ENCODE measurements at places on chromosomes 3 and 15.
A peak's percentile ranks its signal among the peaks of the same experiment; 100 is the strongest.

GRCh38 chr3:140148824-140149390, 213.9 kb downstream of the CLSTN2 start:
- DNase-seq: no peak

DNA sequence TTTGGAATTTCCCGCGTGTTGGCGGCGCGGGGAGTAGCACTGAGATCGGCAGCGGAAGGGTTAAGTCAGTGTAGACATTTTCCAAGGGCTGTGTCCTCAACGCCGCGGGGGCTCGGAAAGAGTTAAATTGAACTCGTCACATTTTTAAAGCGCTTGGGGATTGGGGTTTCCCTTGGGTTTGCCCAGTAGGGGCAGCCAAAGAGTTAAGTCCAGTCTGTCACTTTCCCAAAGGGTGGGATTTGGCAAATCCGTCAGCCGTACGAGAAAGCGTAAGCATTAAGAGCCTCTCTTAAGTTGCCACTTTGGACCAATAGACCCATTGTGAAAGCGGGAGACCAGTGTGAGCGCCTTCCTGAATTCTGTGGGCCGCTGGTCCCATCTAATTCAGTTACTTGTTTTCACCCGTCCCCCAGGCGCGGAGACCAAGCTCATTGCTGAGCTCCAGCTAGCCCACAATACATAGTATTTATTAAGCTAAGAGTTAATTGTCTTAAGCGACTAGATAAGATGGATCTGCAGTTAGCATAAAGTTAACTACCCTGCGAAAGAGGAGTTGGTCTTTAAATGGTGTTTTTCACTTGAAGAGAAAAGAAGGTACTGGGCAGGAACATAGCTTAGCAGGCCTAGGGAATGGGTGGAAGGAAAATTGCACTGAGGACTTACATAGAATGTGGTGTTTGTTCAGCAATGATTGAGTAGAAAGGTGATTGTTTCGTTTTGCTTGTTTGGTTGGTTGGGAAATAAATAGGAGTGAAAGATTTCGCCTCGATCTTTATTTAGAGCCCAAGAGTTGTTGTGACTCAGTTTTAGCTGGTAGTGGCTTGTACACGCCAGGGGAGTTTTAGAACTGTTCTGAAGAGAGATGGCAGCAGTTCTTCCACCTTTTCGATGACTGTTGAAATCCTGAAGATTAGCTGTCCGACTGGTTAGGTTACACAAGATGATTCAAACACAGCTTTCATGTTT, 932 bp downstream of the ARL8B start:
- DNase-seq: peak; percentile 41

GRCh38 chr3:18378218-18378617, 46.9 kb downstream of the SATB1 start:
- no peak for DNase-seq

DNA sequence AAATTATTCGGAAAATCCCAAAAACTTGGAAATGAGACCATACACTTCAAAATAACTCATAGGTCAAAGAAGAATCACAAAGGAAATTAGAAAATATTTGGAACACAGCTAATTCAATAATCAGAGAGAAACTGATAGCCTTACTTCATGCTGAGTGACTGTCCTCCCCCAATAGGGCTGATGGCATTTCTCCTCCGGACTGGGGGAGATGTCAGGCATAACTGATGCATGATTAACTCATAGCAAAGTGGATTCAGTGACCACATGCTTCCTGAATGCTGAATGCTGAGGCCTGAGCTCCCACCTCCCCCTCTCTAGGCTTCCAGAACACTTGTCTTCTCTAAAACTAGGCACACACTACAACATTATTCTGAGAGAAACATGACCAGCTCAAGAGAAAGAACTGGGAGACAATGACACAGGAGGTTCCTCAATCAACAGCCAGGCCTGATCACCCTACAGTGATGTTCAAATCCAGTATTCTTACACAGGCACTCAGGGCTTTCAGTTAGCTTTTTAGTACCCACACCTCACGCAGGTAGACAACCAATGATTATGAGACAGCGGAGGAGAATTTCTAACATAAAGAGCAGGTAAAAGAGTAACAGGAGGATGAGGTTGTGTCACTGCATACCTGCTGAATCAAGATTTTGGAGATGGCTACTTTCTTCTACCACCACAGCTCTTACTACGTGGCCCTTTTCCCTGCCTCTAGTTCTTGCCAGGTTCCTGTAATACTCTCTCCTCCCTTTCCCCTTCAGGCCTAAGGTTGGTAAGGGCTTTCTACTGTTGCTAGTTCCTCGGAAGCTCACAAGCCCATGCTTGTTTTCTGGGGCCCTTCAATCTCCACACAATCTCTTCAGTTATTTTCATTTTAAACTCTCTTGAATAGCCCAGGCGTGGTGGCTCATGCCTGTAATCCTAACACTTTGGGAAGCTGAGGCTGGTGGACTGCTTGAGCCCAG, 96.1 kb downstream of the FMN1 start:
- DNase-seq: no peak

GRCh38 chr15:29788433-29789034, 33.7 kb downstream of the TJP1 start:
- DNase-seq: no peak

DNA sequence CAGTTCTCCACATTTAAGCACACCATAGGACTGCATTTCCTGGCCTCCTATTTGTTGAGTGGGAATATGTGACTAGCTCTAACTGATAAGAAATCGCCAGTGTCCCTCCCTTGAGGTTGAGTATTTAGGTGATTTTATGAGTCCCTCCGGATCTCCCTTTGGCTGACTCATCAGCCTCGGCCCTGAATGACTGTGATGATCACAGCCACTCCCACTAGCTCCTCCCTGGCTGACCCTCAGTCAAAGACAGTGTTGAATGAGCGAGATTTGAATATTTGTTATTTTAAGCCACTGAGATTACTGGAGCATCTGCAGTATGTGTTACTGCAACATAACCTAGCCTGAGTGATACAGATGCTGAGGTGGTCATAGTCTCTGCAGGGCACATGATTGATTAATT, 515.3 kb downstream of the EPHB1 start:
- DNase-seq: no peak

GRCh38 chr3:113276751-113277080, 65.4 kb downstream of the BOC start:
- no peak for DNase-seq

DNA sequence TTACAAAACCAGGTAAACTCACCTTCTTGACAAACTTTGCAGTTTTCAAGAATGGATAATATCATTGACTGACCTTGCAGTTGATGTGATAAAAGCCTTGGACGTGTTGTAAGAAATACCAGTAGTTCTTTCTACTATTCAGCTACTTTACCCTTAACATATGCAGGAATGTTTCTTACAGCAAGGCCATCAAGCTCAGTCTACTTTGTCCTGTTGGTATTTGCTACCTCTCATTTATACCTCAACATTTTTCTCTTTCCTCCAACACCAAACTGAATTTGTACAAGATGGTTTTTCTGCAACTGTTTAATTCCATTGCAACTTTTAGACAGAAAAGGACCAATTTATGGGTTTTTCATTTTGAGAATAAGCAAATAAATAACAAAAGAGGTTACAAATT, 147.4 kb upstream of the BCHE start:
- DNase-seq: no peak

GRCh38 chr15:77001966-77002365, 7.0 kb downstream of the PSTPIP1 start:
- no peak for DNase-seq

GRCh38 chr3:46538803-46539442, 27.2 kb downstream of the LRRC2 start:
- peak; percentile 92 for DNase-seq

DNA sequence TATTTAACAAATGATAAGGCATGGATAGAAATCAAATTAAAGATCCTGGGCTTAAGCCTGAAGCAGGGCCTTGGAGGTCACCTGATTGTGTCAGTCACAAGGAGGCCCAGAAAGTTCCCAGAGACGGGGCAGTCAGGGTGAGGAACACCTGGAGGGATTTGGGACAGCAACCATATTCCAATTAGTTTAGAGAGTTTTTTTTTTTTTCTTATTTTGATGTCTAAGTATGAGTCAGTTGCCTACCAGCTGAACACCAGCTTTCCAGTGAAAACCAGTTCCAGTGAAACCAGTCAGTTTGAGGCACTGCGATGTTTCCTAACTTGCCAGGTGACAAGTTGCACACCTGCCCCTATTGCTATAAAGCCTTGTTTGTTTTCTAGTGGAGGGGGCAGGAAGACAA, 350.7 kb upstream of the AZI2 start:
- no peak for DNase-seq

DNA sequence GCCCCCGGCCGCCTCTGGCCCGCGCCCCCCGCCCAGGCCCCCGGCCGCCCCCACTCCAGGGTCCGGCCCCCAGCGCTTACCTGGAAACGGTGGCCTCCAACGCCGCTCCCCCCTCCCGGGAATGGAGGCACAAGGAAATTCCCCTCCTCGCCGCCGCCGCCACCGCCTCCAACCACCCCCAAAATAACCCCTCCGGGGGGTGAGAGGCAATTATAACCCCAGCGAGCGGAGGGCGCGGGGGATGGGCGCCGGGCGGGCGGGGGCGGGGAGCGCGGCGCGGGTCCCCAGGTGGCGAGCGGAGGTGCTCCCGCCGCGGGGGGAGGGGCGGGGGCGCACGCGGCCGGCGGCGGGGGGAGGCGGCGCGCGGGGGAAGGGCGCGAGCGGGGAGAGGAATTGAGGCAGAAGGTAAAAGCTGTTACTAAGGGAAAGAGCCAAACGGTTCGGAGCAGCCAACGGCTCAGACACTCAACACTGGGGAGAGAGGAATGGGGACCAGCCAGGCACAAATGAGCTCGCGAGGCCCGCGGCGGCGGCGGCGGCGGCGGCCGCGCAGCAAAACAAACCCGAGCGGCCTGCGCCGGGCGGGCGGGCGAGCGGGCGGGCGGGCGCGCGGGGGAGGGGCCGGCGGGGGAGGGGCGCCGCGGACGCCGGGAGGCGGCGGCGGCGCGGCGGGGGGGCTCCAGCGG, at the start of gene TBL1XR1:
TBL1XR1 (minus strand) TSS at position 442 of the 686 bp plus-strand sequence. CDS start 132,505 bp downstream, outside the sequence.
- peak; percentile 92 for DNase-seq

GRCh38 chr3:123552095-123552714, 32.6 kb downstream of the HACD2 start:
- peak; percentile 10 for DNase-seq

GRCh38 chr3:89239774-89240173, 132.4 kb downstream of the EPHA3 start:
- no peak for DNase-seq

GRCh38 chr3:69972672-69973071, 26.9 kb upstream of the SAMMSON start:
- no peak for DNase-seq

- no peak for DNase-seq
Observed at GRCh38 chr3:81500039-81500438, 261.4 kb downstream of the GBE1 start.

- DNase-seq: no peak
Observed at GRCh38 chr3:46395210-46395661, 11.6 kb downstream of the CCR5AS start.

- no peak for DNase-seq
Observed at GRCh38 chr3:150428562-150428961, 20.5 kb downstream of the TSC22D2 start.

DNA sequence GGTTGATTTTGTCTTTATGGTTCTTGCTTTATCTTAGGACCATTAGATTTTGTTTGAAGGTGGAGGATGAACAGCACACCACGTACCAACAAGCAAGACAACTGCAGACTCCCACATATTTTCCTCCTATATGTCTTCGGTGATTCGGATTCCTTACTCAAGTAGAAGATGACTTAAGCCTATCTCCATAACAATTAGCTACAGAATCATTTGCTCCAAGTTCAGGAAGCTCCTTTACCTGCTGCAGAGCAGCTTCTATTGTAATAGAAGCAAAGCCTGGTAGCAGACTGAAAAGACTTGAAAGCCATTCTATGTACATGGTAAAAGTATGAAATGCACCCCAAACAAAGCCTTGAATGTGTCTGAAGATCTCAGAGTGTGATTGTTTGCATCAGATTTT, 229.0 kb downstream of the SOX2 start:
- DNase-seq: no peak

DNA sequence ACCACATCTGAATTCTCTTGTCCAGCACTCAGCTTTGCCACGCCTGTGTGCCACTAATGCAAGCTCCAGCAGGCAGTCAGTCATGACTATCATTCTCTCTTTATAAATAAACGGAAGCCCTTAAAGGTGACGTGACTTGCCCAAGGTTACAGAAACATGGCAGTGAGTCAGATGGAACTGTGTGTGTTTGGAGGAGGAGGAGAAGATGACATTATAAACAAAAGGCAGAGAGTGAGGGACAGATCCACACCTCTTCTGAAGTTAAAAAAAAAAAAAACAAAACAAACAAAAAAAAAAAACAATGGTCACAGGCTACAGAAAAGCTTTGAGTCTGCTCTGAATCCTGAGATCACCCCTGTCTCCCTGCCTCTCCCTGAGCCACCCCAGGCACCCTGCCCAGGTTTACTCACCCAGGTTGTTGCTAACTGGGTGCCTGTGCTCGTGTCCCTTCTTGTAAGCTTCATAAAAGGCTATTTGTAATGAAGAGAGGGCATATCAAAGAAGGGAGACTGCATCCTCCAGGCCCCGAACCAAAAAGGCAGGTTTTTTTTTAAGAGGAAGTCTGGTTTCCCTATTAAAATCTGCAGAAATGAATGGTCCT, 119.7 kb upstream of the PHLDB2 start:
- DNase-seq: no peak

DNA sequence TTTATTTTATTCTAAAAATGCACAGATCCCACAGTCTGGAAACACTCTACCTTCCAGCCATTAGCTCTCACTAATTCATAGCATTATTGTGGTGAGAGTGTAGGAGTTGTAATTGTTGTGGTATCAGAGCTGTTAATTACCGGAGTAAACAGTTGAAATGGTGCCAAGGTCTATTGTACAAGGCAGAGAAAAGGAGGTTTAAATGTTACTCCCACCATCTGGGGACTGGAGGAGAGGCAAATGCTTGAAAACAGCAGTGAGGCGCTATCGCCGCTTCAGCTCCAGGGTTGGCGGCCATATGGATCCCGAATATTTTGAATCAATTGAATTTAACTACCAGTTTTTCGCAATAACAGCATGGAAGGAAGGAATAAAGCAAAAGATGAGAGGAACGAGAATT, 113.1 kb upstream of the C15orf61 start:
- no peak for DNase-seq

- no peak for DNase-seq
Observed at GRCh38 chr15:60590935-60591495, 112.1 kb upstream of the ICE2 start.

DNA sequence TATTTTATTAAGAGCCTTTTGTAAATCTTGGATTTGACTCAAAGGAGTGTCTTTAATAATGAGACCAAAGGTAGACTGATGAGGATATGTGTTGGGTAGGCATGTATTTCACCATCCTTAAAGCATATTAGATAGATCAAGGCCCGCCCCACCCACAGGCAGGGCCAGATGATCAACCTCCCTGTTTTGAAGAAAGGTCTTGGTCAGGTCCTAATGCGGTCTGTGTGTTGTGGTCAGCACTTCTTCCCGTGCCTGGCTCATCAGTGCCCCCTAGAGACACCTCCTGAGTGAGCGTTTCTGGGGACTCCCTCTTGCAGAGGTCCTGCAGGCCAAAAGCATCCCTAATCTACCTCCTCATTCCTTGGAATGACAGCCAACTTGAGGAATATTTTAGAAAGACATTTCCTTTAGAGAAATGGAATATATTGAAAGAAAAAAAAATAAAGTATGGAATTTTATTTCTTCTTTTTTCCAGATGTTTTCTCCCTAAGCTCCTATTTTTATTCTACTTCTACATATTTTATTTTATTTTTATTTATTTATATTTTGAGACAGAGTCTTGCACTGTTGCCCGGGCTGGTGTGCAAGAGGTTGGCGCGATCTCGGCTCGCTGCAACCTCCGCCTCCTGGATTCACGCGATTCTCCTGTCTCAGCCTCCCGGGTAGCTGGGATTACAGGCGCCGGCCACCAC, 6.0 kb downstream of the TM4SF4 start:
- peak; percentile 34 for DNase-seq

GRCh38 chr15:41794081-41794480, 19.8 kb downstream of the MAPKBP1 start:
- no peak for DNase-seq

All from CD4-positive, alpha-beta T cell treated with Interleukin-15 for 4 hours (primary cell).